Suprapubic skin (tissue), 4 donors: ENCODE measurements at places on chromosomes 7 and 10.
A peak's percentile ranks its signal among the peaks of the same experiment; 100 is the strongest.

- peaks cover 2% of the 10 kb centered on the region for H3K36me3 ChIP-seq
- H3K4me1 ChIP-seq, result peaks cover 9% of the 10 kb centered on the region
- H3K27me3 ChIP-seq, result no peaks in the 10 kb centered on the region
- no peak overlapping the region for H3K4me3 ChIP-seq
These were observed 38.5 kb downstream of the MLLT10 start for GRCh38 chr10:21572578-21572977.

GRCh38 chr7:92244808-92245486, 767 bp downstream of the KRIT1 start:
- H3K27me3 ChIP-seq, result no peaks in the 10 kb centered on the region
- peak overlapping the region; percentile 94 for H3K27ac ChIP-seq
- DNase-seq, result no peak
- peaks cover 35% of the 10 kb centered on the region for H3K4me1 ChIP-seq
- H3K4me3 ChIP-seq, result peak overlapping the region; percentile 97

DNA sequence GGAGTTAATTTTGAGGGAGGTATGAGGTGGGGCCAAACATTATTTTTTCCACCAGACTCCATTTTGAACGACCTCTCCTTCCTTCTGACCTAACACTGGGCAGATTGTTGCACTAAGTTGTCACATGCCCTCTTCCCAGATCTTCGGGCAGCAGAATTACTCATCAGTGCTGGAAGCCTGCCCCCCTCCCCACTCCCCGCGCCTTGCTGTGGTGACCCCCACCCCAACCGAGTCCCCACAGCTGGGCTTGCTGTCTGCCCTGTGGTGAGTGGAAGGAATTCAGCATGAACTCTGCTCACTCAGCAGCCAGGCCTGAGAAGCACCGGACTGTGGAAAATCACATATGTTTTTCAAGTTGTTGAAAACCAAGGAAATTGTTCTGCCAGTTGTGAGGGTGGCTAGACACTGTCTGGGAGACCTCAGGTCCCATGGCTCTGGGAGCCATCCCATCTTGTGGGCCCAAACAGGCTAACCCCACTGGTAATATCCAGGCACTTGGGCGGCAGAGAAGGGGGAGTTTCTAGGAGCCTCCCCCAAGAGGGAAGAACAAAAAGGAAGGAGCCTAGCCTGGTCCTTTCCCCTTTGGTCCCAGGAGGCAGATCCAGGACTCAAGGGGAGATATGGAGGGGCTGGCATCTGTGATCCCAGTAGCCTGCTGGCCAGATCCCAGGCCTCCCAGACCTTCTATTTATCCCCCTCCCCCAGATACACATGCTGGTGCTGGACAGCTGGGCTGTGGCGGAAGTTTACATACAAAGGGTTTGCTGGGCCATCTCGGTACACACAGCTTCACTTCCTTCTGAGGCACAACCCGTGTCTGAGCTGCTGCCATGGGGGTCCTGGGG, 3.5 kb upstream of the AEBP1 start:
- H3K4me1 ChIP-seq, result peaks cover 43% of the 10 kb centered on the region
- H3K27me3 ChIP-seq, result peaks cover 6% of the 10 kb centered on the region
- no peaks in the 10 kb centered on the region for H3K36me3 ChIP-seq
- peak overlapping the region; percentile 69 for H3K27ac ChIP-seq
- H3K4me3 ChIP-seq, result no peak overlapping the region

- no peak for DNase-seq
- H3K4me1 ChIP-seq, result no peaks in the 10 kb centered on the region
- peaks cover 39% of the 10 kb centered on the region for H3K36me3 ChIP-seq
- no peak overlapping the region for H3K4me3 ChIP-seq
These were observed 71.6 kb upstream of the CAMK2B start for GRCh38 chr7:44396931-44397545.

GRCh38 chr7:48183370-48183743, 12.1 kb downstream of the ABCA13 start:
- no peak overlapping the region for H3K27ac ChIP-seq
- H3K36me3 ChIP-seq, result no peaks in the 10 kb centered on the region
- no peak for DNase-seq

DNA sequence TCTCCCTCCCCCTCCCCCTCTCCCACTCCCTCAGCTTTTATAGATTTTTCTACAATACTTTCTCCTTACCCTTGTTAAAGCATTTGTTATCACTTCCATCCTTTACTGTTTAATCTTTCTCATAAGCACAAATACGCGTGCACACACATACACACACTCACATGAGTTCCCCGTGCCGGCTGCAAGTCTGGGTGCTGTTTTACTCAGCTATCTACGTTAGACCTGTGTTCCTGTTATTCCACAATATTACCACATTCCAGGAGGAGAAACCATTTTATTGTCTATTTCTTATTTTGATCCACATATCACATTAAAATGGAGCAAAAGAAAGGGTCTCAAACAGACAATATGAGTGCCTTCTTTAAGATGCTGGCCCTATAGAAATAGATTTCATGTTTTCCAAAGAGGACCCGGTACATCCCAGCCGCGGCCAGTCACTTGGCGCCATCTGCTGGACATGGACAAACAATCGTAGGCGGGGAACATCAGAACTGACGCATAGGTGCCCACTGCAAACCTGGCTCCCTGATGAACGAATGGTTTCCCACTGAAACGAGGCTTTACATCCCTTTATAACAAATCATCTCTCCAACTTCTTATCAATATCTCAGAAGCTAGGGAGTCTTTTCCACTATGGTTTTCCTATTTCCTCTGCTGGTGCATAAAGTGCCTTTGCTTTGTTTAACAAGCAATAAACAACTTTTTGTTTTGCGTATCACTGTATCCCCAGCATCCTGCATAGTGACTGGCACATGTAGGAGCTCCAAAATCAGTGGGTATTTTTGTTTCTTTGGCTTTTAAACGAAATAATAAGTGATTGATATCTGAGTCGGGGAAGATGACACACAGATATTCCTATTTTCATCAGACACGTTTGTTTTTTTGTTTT, 25.2 kb upstream of the OPTN start:
- peaks cover 6% of the 10 kb centered on the region for H3K4me1 ChIP-seq
- H3K4me3 ChIP-seq, result no peak overlapping the region
- no peaks in the 10 kb centered on the region for H3K36me3 ChIP-seq

GRCh38 chr10:79947083-79947415, 1.9 kb downstream of the SFTPD start:
- no peak overlapping the region for H3K4me3 ChIP-seq
- H3K36me3 ChIP-seq, result no peaks in the 10 kb centered on the region
- no peaks in the 10 kb centered on the region for H3K4me1 ChIP-seq

GRCh38 chr7:12531784-12532183, 38.7 kb upstream of the SCIN start:
- H3K27ac ChIP-seq, result no peak overlapping the region
- H3K4me1 ChIP-seq, result no peaks in the 10 kb centered on the region
- H3K27me3 ChIP-seq, result no peaks in the 10 kb centered on the region
- no peaks in the 10 kb centered on the region for H3K36me3 ChIP-seq
- no peak overlapping the region for H3K4me3 ChIP-seq

DNA sequence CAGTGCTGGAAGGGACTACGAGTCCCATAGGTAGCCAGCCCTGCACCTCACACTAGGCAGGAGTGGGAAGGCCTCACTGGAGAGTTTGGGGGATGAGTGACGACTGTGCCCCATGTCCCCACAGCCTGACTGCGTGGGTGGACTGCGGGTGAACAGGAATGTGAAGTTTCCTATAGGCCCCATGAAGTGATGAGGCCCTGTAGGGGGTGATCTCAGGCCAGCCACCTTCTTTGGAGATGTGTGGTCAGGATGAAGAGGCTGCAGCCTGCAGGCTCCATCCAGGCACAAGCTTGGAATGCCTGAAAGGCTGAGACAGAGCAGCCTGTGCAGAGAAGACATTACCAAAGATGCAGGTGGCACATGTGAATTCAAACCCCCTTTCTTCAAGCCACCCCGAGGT, 94.9 kb downstream of the CPXM2 start:
- H3K27me3 ChIP-seq, result no peaks in the 10 kb centered on the region
- no peak overlapping the region for H3K4me3 ChIP-seq
- H3K36me3 ChIP-seq, result no peaks in the 10 kb centered on the region
- no peaks in the 10 kb centered on the region for H3K4me1 ChIP-seq
- no peak overlapping the region for H3K27ac ChIP-seq
